ENCODE measurements at places on chromosomes 7 and 10.

DNA sequence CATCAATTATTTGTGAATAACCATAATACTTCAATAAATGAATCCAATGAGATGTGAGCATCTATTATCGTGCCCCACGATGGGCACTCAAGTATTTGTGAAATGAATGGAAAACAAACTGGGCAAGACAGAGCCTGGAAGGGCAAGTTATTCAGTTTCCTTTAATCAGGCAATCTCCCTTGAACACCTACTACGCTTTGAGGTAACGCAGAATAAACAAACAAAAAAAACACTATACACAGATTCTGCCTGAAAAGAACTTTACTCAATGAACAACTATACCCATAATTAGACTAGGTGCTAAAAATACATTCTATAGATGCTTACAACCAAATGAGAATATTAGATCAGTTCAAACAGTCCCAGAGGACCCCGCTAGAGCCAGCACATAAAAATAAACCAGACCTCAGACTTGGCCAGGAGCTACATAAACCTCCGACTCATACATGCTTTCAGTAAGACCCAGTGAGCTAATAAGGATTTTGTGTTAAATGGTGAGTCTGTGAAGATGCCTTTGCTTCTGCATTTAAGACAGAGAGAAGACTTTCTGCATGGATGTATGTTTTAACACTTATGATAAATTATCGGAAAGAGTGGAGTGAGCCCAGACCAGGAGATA lies 121.3 kb downstream of the MPP7 start:
- DNase-seq = no peak

DNA sequence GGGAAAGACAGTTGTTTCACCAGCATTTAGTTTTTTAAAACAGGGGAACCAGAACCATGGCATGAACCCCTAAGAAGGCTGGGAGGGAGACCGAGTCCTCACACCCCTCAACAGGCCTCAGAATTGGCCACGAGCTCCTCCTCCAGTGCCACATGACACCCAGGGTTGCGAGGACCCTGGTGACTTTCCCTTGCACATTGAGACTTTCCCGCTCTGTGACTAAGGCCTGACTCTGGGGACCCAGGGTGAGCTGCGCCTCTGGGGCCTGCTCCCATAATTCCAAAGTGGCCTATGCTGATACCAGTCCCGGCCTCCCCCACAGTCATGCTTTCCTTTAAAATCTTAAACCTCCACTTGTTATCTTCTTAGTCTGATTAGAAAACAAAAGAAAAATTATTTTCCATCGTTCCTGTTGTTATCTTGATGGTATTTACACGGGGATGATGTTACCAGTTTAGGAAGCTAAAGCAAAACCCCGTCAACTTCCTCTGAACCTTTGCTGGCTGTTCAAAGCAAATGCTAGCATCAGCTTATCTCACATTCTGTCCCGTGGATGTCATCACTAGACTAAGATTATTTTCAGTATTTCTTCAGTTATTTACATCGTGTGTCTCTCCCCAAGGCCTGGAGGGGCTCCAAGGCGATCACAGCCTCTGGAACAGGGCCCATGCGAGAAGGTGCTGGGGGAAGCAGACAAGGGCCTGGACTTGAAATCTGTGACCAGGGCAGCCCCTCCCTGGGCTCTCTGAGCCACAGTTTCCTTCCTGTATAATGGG lies 42.1 kb downstream of the FAM53B start:
- DNase-seq = no peak

GRCh38 chr10:29619241-29619669 lies 15.5 kb downstream of the SVIL start:
- DNase-seq = no peak

GRCh38 chr7:133936074-133936473 lies 191.1 kb upstream of the LRGUK start:
- no peak for DNase-seq
